ENCODE measurements at places on chromosomes 5 and 9.

GRCh38 chr5:96347502-96348292 lies 85.4 kb downstream of the PCSK1 start:
- DNase-seq, result no peak

- DNase-seq, result no peak
Measured at GRCh38 chr5:78654386-78654785, 5.8 kb upstream of the LHFPL2 start.

GRCh38 chr9:99433095-99433494 lies 211.0 kb downstream of the SEC61B start:
- no peak for DNase-seq

DNA sequence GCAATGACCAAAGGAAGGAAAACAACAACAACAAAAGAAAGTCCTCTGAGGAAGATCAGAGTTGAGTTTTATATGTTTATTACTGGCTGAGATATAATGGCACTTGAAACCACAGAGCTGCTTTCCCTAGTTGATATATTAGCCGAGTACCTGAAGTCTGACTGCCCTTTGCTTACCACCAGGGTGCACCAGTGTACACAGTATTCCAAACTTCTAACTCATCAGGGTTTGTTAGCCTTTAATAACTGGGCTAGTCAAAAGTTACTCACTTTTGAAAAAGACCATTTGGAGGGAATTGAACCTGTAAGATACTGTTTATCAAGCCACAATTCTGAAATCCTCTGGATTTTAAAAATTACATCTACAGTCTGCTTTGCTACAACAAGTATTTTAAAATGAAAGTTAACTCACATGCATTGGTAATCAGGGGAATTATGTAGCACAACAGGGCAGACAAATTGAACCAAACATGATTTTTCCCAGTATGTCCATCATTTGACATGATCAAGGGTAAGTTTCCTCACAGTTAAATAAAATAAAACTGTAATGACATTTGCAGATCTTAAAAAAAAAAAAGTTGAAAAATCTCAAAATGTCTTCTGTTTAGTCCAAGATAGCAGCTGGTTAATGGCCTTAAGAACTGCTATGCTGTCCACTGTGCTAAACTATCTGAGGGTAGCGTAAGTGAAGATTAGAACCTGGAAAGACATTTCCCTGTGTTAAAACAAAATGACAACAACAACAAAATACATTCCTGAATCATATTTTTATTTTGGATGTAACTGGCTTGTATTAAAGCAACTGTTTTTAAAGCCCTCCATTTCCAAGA lies 57.3 kb upstream of the C6 start:
- DNase-seq, result no peak

DNA sequence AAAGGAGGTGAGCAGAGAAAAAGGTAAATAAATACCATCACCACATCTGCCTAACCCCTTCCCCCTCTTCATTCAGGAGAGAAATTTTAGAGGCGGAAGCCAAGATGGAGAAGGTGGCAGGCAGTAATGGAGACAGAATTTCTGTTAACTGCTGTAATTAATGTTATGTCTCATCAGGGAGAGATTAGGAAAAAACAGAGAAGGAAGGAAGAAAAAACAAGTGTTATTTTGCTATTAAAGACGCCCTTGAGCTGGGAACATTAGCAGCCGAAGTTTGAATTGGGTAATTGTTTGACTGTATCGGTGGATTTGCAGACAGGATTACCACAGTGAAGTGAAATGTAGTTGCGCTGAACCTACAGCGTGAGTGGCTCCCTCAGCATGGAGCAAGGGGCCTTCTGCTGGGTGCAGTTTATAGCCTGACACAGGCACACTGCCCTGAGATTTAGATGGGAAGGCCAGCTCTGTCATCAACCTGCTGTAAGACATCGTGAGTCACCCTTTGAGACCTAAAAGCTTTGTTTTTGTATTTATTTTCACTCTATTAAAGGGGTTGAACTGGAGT lies 136.3 kb downstream of the ASTN2 start:
- DNase-seq, result no peak

GRCh38 chr5:82413302-82414040 lies 135.3 kb upstream of the RPS23 start:
- DNase-seq, result no peak

DNA sequence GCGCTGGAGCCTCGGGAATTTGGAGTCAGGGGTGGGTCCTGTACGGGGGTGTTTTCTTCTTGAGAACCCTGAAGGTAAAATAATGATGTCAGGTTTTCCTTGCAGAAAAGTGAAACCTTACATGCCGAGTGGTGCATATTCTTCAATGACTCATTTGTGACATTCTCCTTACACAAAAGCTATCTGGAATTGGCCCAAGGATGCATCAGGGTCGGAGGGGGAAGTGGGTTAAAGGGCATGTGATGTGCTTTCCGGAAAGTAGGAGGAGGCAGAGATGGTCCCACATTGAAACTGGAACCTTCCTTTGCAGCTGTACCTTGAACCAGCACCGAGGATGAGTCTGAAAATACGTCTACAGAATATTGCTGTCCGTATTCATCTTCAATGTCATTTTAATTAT lies 411.2 kb upstream of the IRX4 start:
- DNase-seq, result no peak

DNA sequence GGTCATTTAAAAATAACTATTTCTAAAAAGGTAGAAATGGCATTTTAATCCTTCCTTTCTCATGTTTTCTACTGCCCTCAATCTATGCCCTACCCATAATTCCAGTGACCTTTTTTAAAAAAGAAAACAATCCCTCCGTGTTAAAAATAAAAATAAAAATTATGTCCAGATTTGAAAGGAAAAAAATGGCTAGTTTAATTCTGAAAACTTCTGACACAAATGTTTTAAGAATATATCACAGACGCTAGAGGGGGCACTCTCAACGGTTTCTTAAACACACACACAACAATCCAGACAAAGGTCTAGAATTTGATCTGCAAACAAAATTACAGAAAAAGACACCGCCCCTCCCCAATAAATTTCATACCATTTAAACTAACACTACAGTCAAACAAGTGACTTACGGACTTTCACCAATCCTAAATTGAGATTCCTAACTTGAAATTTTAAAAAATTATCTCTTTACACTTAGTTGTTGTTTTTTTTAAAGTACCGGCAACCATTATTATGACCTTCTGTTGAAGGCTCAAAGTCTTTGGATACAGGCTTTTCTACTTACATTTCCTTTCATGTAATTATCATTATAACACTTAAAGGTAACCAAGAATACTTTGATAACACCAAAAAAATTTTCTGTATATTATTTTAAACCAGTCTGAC lies 38.2 kb downstream of the CLINT1 start:
- DNase-seq, result no peak

- DNase-seq, result no peak
Measured at GRCh38 chr5:118069452-118069851, 918.9 kb downstream of the DTWD2 start.

GRCh38 chr9:106930477-106930876 lies 67.5 kb downstream of the ZNF462 start:
- no peak for DNase-seq

GRCh38 chr9:78325343-78325742 lies 28.4 kb downstream of the PSAT1 start:
- DNase-seq, result no peak

Data from stimulated activated CD4-positive, alpha-beta T cell treated with anti-CD3 and anti-CD28 coated beads, Interleukin-1b, Interleukin-23, amount 100 ng/mL, for 4 hours (primary cell).